MM.1S (cell line): ENCODE measurements at places on chromosomes 1 and 21.
A peak's percentile ranks its signal among the peaks of the same experiment; 100 is the strongest.

DNA sequence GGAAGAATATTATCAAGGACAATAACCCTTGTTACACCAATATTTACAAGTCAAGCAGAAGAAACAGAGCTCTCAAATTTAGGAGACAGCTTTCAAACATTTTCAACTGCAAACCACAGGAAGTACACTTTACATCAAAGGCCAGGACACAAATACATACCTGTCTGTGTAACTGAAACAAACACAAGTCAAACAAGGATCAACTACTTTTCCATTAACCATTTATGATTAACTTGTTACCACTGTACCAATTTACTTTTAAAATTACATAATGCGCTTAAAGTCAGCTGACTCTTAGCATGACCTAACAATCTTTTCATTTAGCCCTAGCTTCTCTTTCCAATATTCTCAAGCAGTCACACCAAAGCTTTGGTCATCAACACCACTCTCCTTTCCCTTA, 43.5 kb downstream of the TRIM33 start:
- peak; percentile 14 for DNase-seq

DNA sequence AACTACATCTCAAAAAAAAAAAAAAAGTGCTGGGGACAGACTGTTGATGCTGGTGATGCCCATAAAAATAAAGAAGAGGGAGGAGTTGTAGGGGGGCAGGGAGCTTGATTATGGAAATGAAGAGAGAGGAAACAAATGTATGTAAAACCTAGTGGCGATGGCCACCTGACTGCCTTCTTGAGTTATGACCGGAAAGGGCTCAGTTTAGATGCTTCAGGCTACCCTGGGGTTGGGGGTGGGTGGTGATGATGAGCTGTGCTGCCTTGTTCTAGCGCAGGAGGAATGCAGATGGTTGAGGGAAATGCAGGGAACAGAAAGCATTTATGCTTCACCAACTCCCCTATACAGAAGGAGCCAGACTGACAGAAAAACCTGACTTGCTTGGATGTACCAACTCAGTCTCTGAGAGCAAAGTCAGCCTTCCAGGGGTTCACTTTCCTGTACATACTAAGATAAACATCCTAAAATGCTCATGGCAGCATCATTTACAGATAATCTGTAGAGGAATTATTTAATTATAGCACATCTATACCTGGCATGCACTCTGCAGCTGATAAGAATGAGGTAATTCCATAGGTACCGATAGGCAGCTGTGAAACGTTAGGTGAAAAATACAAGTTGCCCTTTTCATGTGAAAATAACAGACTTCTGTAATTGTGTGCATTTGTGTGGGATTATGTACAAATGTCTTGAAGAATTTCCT, 8.0 kb upstream of the BCAR3 start:
- DNase-seq = no peak

DNA sequence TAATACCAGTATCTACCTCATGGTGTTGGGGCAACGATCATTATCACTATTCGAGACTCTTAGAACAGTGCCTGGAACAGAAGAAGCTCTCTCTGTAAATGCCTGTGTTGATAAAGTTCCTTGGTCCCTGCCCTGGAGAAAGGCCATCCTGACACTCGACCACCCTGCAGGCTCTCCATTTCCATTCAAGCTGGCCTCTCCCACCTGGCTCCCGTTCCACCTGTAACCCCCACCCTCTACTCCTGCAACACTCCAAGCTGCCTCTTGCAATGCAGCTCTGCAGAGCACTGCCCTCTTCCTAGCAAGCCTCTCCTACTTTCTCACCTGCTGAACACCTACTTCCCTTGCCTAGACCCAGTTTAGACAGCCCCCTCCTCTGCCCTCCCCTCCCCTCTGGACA, 6.1 kb downstream of the SPOCD1 start:
- DNase-seq = no peak

DNA sequence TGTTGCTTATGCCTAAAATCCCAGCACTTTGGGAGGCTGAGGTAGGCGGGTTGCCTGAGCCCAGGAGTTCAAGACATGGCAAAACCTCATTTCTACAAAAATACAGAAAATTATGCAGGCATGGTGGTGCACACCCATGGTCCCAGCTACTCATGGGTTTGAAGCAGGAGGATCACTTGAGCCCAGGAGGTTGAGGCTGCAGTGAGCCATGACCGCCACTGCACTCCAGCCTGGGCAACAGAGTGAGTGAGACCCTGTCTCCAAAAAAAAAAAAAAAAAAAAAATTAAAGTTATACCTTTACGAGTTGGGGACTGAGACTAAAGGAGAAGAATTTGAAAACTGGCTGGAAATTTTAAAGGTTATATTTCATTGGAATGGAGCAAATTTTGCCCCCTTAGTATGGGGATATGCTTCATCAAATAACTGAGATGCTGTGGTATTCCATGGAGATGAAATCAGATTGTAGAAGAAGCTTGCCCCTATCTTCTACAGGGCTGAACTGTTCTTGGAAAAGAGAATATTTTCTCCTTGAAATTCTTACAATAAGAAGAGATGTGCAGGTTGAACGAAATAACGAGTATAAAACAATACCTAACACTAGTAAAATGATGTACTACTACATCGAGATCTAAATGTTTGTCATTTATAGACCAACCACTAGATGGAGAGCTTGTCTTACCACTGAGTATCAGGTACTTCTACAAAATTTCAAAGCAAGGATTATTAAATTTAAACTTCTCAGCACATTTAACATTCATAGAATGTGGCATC, 34.9 kb upstream of the SCYL3 start:
- DNase-seq = peak; percentile 82

DNA sequence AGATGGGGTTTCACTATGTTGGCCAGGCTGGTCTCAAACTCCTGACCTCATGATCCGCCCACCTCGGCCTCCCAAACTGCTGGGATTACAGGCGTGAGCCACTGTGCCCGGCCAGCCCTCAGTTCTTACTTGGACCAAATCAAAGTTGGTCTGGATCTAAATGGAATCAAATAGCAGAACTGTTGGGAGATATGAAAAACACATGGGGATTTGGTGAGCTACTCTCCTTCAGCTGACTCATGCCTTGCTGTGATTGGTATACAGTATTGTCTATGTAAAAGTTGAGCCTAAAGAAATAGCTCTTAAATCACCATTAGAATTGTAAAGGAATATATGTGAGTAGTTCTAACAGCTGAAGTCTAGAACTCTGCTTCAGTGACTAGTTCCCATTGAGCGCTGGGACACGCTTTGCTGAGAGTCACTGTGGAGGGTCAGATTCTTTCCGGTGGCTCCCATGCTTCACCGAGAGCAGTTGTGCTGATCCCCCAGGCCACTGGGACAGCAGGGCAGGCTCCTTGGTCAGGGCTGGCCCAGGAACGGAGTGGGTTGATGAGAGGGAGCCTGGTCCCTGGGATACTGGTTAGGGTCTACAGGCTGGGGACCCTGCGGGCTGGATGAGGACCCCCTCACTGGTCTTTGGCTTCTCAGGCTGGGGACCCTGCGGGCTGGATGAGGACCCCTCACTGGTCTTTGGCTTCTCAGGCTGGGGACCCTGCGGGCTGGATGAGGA, 14.0 kb downstream of the PKNOX1 start:
- no peak for DNase-seq

DNA sequence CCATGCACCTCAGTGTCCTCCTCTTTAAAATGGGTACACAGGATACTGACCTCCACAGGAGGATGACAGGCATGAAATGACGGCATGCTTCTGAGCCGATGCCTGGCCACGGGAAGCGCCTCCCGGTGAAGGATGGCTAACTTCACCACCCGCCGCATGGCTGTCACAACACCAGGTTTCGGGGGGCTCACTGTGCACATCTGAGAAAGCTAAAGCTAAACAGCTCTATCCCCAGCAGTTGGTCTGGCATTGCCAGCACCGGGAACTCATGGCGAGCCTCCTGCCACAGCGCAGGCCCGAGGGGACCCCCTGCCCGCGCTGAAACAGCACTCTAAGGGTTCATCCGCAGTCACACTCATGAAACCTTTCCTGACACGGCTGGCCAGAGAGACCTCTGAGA, 16.0 kb downstream of the NPHP4 start:
- DNase-seq = no peak

GRCh38 chr1:2115702-2116341, 65.6 kb downstream of the PRKCZ start:
- DNase-seq = no peak

DNA sequence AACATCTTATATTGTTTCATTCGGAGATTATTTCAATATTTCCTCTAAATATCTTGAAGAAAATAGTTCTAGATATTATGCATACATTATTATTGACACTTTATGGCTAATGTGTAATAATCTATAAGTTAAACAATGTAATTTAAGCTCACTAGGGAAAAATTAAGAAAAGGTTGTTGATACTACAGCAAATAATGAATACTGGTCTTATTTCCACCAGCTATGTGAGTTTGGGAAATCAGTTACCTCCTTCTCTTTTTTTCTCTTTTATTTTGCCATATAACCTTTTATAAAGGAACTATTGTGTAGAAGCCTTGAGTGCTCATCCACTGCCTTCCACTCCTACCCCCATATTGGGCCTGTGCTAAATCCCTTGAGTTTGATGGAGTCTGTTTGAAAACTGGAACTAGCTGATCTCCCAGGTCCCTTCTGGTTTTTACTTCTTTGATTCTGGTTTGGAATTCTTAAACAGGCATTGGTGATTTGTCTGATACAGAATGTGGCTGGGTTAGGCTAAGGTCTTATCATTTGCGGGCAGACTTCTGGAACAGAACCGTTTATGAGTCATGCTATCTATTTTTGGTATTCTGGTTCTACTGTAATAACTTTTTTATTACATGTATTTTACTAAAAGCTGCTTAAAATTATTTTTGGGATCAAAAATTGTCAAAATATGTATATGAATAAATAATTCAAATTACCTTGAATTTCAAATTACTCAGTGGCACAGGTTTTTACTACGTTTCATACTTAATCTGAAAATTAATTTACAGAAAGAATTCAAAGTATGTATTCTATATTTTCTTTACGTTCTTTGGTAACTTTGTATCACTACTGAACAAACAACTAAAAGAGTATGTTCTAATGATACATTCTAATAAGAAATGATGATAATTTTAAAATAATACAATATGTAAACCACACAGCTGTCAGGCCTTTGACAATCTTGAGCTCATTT, 5.0 kb upstream of the CDC14A start:
- DNase-seq = no peak

- no peak for DNase-seq
These were observed 16.4 kb downstream of the RNU5D-1 start for GRCh38 chr1:44714532-44714931.

- no peak for DNase-seq
These were observed 66.0 kb downstream of the BCAR3 start for GRCh38 chr1:93615582-93616150.

- DNase-seq = no peak
These were observed 125.4 kb downstream of the SIK1 start for GRCh38 chr21:43301409-43302061.

GRCh38 chr1:66931590-66931989, 6.8 kb downstream of the MIER1 start:
- peak; percentile 39 for DNase-seq

DNA sequence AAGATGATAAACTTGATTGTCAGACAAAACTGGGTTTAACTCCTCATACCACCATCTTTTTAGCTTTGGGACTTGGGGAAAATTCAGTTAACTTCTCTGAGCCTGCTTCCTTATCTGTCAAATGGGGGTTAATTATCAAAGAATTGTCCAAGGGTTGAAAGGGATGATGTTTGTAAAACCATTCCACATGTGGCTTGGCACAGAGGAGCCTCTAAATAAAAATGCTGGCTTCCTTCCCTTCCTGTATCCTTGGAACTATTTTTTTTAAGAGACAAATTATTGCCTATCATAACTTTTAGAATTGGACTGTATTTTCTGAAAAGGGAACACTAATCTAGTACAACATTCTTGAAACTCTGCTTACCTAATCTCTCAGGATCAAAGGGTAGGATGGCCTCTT, 143.4 kb upstream of the USP24 start:
- DNase-seq = no peak

DNA sequence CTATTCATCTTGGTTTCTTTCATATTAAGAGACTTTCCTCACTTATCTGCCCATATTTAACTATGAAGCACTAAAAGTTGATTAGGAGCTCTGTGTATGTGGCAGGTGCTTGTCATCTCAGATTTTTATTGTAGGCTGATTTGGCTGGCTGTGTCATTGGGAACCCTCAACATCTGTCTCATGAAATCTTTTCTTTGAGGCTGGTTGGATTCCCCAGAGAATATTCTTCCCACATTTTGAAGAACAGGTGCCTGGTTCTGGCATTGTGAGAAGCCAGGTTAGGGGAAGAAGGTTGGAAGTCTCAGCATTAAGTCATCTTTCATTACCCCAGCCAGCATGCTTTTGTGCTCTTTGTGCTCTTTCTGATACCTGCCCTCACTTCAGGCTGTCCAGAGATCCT, 37.1 kb downstream of the EEIG2 start:
- no peak for DNase-seq

DNA sequence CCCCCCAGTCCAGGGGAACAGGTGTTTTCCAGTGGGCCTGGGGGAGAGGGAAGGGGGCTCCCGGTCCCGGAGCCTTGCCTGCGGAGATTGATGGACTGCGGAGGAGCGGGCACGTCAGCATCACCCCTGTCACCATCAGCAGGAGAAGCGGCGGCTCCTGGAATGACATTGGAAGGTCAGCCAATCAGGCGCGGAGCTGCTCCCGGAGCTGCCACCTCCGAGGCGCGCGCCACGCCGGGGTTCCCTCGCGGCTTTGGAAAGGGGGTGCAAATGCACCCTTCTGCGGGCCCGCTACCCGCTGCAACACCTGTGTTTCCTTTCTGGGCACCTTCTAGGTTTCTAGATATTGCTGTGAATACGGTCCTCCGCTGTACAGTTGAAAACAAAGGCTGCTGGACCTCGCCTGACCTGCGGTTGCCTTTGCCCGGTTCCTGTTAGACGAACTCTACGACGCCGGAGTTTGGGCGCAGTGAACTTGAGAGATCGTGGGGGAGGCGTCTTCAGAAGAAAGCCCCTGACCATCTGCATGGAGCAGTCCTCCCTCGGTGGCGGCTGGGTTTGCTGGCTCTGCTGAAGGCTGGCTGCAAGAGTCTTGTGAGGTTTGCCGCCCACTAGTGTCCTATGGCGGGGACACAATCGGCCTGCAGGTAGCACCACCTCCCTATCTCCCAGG, 5.3 kb downstream of the DSCAM start:
- peak; percentile 98 for DNase-seq

- peak; percentile 50 for DNase-seq
These were observed 28.4 kb upstream of the C1orf159 start for GRCh38 chr1:1144122-1144842.

DNA sequence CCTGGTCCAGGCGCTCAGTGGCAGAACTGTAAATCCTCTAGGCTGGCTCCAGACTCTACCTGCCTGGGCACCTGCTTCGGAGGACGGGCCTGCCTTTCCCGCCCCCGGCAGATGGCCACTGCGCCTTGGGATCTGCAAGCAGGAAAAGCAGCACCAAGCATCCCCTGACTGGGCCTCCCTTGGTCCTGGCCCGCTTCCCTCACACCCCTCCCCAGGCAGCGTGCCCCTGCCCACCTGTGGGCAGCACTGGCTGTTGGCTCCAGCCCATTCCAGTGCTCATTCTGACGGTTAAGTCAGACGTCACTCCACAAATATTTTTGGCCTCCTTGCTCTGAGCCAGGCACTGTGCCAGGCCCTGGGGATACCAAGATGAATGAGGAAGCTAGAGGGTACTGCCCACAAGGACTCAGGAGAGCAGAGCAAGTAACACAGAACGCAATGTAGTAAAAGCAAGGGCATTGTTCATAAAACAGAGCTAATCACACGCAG, 22.0 kb upstream of the BLACAT1 start:
- no peak for DNase-seq
